ENCODE measurements at places on chromosomes 11 and 22.

GRCh38 chr11:132057266-132057665 lies 686.9 kb downstream of the NTM start:
- no peak for DNase-seq

DNA sequence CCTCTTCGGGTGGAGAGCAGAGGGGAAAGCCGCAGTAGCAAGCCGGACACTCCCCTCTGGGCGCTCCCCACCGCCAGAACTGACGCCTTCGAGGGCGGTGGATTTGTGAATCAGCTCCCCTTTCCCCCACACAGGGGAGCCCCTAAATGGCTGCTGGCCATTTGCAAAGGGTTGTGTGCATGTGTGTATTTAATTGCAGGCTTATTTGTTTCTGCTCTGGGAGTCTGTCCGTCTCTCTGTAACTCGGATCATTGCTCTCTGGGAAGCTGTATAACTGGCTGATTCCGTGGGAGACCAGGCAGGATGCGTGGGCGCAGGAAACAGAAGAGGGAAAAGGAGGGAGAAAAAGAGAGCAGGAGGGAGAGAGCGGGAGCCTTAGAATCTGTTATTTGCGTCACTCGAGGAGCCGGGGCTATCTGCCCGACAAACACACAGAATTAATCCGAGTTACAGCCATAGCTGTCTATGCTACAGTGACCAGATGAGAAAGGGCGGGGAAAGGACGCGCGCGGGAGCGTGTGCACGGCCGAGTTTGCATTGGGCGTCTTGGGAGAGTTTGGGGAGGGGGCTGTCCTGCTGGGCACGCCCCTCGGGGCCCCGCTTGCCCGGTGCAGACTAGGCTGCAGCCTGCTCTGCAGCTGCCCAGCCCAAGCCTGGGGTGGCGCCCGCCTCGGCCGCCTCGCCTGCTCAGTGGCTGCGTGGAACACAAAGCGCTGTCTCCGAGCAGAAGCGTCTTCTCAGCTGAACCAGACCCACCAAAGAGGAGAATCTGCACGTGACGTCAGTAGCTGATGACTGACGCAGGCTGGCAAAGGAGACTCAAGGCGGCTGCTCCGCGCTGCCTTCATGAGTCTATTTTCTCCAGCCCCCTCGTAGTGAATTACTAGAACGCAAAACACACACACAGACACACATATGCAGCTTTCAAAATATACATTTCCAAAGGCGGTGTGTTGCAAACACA lies 105.3 kb upstream of the HSD17B12 start:
- no peak for DNase-seq

GRCh38 chr11:117482881-117483280 lies 155.2 kb downstream of the CEP164 start:
- DNase-seq, result no peak

DNA sequence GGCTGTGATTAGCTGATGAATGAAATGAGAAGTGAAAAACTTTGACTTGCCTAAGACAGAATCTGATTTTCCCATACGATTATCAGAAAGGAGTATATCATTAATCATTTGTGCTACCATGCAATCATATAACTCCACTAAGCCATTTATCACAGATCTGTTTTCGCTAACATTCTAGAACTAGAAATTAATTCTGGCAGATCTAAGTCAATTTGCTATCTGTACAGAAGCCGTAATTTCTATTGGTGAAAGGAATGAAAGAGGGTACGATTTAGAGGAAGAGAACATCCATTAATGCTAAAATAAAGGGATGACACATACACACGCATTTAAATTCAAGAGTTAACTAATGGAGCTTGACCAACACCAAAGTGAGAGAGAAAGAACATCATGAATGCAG lies 201.6 kb downstream of the SBF2 start:
- no peak for DNase-seq

Measured in stimulated activated CD8-positive, alpha-beta memory T cell treated with anti-CD3 and anti-CD28 coated beads, Interleukin-12 subunit alpha, Interleukin-12 subunit beta, amount 100 ng/mL, for 4 hours (primary cell).